HFFc6 (cell line): ENCODE measurements at places on chromosomes 1 and 21. TPM values are rescaled to one million over a fixed set of nuclear protein-coding genes. Genes with fewer than 3 reads are reported as not detected.

DNA sequence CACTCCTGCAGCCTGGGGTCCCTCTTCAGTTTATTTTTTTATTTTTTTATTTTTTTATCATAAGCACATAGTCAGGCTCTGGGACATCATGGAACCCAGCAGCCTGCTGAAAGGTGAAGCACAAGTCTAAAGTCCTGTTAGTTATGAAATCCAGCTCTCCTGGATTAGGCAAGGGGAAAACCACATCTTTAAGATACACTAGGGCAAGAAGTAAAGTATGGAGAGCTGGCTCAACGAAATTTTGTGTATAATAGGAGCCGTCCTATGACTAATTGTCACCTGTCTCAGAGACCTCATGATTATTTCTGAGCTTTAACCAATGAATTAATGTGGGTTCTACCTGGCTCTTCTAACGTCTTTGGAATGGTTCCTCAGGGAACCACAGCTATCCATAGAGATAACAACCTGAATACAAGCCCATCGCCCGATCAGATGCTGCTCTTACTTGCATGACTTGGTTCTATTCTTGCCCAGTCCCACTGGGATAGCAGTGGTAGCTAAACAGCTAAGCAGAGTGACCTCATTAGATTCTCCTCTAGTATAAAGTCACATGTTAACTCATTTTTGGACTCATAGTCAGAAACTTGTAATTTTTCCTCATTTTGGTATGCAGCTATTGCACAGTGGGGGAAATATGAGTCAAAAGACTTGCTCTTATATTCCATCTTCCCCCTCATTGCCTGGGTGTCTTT lies 122.7 kb downstream of the LMO4 start:
- peak; percentile 5 for DNase-seq

RXRG gene
- not detected in 3 replicates for total RNA-seq

DNA sequence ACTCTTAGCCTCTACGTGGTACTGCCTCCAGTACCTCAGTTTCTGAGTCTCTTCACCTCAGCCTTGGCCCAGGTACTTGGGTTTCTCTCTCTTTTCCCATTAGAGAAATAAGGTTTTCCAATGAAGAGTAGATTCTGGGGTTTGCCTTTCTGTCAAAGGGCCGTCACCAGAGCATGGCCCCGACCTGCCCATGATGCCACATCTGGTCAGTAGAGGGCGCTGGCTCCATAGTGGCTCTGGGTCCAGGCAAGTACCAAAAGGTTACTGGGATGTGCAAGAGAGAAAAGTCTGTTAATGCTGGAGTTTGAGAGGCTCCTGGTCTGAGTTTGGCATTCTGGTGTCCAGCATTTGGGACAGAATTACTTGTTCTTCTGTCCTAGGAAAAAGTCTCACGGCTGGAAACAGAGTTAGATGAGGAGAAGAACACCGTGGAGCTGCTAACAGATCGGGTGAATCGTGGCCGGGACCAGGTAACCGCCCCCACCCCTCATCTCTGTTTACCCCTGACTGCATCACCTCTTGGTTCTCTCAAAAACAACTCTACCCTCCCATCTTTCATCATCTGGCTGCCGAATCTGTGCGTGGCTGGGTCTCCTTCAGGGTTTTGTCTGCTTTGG lies 5.3 kb upstream of the TUFT1 start:
- DNase-seq = peak; percentile 72

- DNase-seq = no peak
Observed at GRCh38 chr1:64231654-64232053, 28.2 kb downstream of the UBE2U start.

DNA sequence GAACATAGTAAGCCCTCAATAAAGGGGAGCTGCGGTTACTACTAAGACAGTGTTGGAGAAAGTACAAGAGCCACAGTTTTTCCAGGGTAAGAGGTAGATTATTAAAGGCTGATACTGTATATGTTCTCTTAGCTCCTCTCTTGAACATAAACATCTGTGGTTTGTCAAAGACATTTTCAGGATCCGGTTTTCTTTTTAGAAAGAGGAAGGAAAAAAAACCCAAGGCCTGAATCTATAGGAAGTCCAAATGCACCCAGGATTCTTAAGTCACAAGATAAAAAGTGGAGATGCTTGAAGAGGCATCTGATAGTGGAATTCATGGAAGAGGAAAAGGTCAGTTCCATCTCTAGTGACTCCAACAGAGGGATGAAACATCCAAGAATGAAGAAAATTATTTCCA lies 24.6 kb upstream of the SLC45A3 start:
- DNase-seq = no peak

FTCD gene
- 0.55 to 0.78 TPM in 2 of 3 replicates, not detected in the other for total RNA-seq
